ENCODE measurements at places on chromosomes 1 and 21.
A peak's percentile ranks its signal among the peaks of the same experiment; 100 is the strongest.

DNA sequence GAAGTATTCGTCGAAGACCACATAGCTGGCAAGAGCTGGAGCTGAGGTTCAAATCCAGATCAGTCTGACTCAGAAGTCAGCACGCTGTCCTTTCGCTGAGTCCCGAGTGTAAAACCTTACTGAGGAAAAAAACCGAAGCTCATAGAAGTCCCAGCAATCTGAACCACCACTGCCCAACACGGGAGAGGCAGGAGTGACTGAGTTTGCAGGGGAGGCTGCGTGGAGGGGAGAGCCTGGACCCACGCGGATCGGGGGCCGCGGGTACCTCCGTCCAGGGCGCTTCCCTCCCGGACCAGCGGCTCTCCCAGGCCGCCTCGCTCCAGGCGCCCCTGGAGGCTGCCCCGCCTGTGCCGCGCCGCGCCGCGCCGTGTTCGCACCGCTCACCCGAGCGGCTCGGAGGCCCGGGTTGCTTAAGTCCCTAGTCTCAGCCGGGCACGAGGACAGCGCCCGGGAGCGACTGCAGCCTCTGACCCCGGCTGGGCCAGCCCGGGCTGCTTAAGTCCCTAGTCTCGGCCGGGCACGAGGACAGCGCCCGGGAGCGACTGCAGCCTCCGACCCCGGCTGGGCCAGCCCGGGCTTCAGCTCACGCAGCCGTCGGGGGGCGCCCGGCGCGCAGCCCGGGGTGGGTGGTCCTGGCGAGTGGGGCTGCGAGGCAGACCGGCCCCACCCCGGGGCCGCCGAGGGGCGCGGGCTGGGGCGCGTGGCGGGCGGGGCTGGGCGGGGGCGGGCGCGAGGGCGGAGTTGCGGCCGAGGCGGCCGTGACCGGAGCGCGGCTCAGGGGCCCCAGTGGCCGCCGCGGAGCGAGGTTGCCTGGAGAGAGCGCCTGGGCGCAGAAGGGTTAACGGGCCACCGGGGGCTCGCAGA is at the start of gene ADAMTSL4:
ADAMTSL4 (plus strand) TSS at position 777 of the 864 bp plus-strand sequence. CDS start 2,881 bp downstream, outside the sequence.
- no peak for DNase-seq

DNA sequence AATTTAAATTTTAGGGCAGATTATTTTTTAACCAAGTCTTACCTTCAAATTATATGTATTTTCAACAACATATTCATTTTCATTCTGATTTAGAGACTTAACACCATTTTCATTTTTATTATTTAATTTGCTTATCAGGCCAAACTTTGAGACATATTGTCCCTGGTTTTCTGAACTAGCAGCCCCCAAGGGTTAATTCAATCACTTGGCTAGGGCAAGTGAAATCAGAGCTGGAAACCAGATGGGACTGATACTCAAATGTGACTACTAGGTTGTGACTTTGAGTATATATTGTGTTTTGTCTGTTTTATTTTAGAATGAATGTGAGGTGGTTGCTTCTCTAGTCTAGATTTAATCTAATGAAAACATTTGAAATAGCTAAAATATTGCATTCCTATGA is 198.9 kb upstream of the PTGFR start:
- no peak for DNase-seq

DNA sequence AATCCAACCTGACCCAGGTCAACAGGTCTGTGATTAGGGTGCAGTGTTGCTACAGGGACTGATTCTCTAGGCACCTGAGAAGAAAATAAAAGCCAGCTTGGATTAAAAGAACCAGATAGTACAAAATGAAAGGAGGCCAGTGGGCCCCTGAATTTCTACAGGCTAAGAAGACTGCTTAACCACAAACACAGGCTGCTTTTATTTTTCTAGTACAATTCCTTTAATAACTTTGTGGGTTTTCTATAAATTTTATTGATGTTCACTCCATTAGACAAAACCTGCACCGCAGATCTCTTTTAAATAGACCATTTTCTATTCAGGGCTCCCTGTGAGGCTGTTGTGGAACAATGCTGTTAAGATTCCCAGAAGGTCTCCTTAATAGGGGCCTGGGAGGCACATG is 9.7 kb upstream of the PRMT2 start:
- DNase-seq = no peak

DNA sequence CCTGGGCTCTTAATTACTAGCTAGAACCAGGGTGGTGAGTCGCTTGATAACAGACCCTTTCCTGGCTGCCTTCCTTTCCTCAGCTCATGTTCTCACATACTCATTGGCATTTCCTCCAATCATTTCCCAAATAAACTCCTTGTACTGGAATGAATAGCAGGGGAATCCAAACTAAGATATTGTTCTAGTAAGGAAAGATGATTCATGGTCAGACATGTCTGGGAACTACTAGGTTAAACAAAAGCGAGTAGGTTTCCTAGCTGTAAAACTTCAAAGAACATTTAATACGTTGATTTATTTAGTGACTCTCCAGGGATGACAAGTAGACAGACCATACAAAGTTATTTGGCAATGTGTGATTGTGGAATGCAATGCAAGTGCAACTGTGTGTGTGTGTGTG is 121.2 kb upstream of the KCNJ6 start:
- peak; percentile 2 for DNase-seq

- DNase-seq = no peak
Observed at GRCh38 chr1:45612941-45613579, 10.8 kb downstream of the CCDC17 start.

GRCh38 chr1:43238085-43238484 is 31.7 kb upstream of the TMEM125 start:
- DNase-seq = peak; percentile 41
